ENCODE measurements at places on chromosomes 7 and 10.

DNA sequence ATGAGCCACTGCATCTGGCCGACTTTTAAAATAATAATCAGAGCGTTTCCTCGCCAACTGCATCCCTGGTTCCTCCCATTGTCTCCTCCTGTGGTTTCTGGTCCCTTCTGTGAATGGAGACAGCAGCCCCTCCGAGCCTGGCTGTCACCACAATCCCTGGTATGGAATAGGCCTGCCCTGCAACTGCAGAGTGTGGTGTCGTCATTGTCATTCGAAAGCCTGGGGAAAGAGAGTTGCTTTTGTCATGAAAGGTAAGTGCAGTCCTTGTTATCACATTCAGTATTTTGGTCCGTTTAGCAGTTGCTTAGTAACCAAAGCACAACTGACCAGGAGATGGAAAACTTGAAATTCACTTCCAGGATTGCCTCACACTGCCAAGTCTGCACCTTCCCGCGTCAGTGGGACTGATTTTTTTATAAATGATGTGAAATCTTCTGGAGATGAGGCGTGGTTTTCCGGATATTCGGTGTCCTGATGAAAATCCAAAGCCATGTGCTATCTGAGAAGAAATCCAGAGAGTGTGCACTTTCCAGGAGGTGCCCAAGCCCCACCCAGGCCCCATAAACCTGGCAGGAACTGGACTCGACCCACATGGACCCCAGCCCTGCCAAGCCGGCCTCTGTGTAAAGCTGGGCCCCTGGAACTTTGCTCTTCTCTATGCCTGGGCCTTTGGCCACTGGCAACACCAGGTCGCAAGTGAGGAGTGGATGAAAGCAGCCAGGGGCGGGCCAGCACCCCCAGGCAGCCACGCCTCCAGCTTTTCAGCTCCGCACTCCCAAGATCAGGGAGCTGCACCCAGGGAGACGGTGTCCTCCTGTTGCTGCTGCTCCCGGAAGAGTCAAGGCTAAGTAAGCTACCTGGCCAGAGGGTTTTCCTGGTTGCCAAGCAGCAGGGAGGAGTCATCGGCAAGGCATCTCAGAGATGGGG lies 133.7 kb upstream of the SH2B2 start:
- DNase-seq = no peak

DNA sequence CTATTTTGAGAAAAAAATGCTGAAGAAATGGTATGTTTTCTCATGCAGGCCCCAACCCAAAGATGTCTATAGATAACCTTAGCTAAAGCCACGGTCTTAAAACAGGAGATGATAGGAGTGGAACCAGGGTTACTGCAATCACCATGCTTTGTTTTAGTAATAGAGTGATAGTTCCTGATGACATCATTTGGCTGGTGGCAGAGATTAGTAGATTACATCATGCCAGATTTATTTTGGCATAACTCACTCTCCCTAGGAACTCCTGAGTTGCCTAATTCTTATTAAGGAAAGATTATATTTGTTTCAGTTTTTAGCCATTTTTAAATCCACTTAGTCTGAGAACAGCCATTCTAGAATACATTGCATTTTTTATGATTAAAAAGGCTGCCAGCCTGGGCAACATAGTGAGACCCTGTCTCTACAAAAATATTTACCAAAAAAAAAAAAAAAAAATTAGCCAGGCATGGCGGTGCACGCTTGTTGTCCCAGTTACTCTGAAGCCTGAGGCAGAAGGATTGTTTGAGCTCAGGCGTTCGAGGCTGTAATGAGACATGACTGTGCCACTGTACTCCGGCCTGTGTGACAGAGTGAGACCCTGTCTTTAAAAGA lies 17.8 kb downstream of the ENO4 start:
- DNase-seq = peak; percentile 39

- DNase-seq = peak; percentile 28
Measured at GRCh38 chr10:100519311-100520051, at the start of gene SEC31B. SEC31B (minus strand) TSS chr10:100519861; CDS start chr10:100516952, 2,909 bp downstream.

DNA sequence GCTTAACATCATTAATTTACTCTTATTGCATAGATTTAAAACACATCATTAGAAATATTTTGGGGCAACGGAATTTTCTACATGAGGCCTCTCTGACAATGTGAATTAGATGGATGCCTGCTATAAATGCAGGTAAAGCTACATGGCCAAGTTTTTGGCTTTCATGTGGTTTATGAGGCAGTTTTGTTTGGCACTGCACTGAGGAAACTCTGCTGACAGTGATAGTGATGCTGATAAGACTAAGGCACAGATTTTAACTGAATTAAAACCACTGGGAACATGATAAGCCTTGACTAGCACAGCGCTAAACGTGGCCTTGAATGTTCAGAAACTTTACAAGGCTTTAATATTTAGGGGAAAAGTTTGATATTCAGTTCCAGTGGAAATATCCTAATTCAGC lies 114.3 kb upstream of the NOBOX start:
- no peak for DNase-seq

GRCh38 chr7:32892521-32893206 lies 1.1 kb upstream of the KBTBD2 start:
- peak; percentile 73 for DNase-seq

- DNase-seq = peak; percentile 55
Measured at GRCh38 chr10:51063659-51064535, 10.4 kb upstream of the PRKG1 start.

GRCh38 chr7:152451356-152451755 lies 15.6 kb upstream of the KMT2C start:
- no peak for DNase-seq

- no peak for DNase-seq
Measured at GRCh38 chr10:77082601-77083252, 554.9 kb downstream of the KCNMA1 start.

- DNase-seq = no peak
Measured at GRCh38 chr10:49508249-49508648, 30.7 kb downstream of the ERCC6 start.

GRCh38 chr7:134101716-134102115 lies 25.4 kb upstream of the LRGUK start:
- DNase-seq = no peak

GRCh38 chr7:66913118-66914037 lies 7.6 kb upstream of the TMEM248 start:
- DNase-seq = peak; percentile 6

DNA sequence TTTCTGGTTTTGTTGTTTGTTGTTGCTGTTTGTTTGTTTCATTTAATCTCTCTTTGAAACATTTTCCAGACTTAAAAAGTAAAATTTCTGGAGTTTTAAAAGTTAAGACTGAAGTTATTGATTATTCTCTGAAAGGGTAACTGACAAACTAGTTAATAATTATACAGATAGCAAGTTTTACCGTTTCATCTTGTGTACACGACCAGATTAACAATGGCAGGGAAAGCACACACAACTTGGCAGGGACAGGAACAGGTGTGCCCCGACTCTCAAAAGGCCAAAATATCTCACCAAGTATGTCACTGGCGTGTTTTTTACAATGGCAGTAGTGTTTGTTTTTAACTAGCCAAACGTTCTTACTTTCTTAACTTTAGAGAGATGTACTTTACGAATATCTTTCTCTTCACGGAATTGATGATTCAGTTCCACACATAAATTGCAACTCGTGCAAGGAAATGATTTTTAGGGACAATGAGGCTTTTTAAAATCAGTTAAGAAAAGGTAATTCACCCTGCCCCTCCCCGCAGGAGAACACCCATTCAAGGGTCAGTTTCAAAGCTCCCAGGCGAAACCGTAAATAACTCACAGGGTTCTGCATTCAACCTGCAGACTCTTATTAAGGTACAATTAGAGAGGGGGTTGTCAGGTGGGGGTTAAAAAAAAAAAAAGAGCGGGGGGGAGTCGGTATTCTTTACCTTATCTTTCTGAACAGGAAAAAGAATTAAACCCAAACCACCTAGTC lies 3.5 kb downstream of the CTBP2 start:
- DNase-seq = no peak

GRCh38 chr10:50362547-50363125 lies 111.3 kb upstream of the ASAH2 start:
- no peak for DNase-seq

GRCh38 chr7:83484826-83485225 lies 164.1 kb downstream of the SEMA3E start:
- DNase-seq = no peak

DNA sequence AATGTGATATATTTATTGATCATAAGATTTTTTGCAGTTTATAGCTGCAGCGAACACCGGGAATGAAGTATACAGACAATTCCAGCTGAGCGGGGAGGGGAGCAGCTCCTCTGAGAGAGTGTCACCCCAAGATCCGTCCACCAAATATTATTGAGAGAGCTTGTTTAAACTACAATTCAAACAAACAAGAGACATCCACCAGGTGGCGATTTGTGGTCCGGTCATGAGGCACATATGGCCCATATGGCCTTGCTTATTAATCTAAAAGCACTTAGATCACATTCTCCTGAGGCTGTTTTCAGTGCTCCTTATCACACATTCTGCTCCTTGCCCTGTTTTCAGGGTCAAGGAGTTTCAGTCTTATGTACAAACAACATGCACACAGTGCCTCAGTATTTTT lies 83.1 kb downstream of the THSD7A start:
- DNase-seq = no peak

DNA sequence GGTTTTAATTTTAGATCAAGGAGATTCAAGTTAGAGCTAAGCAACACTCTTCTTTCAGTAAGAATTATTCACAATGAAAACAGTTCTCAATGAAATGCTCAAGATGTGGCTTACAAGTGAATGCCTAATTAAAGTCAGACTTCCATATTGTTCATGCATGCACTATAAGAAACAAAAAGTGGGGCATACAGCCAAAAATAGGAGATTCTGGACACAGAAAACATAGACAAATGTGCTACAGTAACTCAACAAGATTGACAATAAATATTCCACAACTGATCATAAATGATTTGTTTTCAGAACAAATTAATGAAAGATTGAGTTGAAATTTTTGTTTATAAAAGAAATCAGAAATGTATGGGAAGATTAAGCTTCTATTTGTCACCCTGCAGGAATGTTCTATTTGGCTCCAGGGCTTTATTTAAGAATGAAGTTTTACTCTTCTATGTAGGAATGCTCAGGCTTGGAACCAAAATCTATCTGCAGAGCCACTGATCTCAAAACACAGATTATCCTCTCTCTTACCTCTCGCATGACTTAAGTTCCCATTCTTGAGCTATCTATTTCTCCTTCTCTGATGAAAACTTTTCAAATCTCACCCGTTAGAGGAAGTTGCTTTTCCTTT lies 89.0 kb upstream of the PIP4K2A start:
- DNase-seq = peak; percentile 83

GRCh38 chr10:112184379-112184778 lies 814 bp upstream of the GPAM start:
- DNase-seq = no peak

GRCh38 chr10:75569506-75569905 lies 138.1 kb downstream of the LRMDA start:
- no peak for DNase-seq

DNA sequence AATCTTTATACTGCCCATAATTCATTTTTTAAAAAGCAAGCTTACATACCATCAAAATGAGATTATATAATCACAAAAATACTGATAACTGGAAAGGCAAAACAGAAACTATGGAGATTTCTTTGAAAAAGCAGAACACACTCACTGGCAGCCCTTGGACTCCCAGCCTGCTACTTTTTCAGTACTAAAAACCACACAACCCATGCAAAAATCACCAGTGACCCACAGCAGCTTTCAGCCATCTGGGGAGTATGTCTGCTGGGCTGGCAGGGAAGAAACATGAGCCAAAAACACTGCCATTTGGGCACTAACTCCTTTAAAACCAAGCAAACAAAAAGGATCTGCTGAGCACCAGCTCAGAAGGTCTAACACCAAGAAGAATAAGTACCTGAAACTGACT lies 80.0 kb upstream of the DDC start:
- DNase-seq = no peak

- DNase-seq = peak; percentile 10
Measured at GRCh38 chr10:50582046-50582445, 41.7 kb downstream of the SGMS1 start.

- peak; percentile 69 for DNase-seq
Measured at GRCh38 chr7:41085244-41085643, 617.6 kb downstream of the INHBA start.

- no peak for DNase-seq
Measured at GRCh38 chr10:62081341-62082270, 180.1 kb downstream of the ARID5B start.

DNA sequence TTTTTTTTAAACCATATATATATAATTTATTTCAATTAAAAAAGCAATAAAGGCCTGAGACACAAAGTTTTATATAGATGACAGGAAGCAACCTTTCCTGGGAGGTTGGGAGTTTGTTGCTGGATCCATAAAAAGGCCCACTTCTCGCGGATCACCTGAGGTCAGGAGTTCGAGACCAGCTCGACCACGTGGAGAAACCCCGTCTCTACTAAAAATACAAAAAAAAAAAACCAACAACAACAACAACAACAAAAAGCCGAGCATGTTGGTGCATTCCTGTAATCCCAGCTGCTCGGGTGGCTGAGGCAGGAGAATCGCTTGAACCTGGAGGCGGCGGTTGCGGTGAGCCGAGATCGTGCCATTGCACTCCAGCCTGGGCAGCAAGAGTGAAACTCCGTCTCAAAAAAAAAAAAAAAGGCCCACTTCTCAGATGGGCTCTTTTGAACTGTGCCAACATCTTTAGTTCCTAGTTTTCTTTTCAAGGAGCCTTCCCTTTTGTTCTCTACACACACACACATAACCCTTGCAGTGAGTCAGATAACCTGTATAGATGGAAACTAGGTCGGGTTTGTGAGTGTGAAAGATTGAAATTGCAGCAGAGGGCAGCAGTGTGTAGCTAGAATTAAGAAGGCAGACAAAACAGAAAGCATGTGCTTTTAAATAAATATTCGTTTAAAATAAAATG lies 1.2 kb upstream of the SMNDC1 start:
- DNase-seq = peak; percentile 85
